Stimulated activated CD8-positive, alpha-beta memory T cell treated with anti-CD3 and anti-CD28 coated beads, Interleukin-7, amount 100 ng/mL, for 1 hour (primary cell): ENCODE measurements at places on chromosomes 5 and 9.

DNA sequence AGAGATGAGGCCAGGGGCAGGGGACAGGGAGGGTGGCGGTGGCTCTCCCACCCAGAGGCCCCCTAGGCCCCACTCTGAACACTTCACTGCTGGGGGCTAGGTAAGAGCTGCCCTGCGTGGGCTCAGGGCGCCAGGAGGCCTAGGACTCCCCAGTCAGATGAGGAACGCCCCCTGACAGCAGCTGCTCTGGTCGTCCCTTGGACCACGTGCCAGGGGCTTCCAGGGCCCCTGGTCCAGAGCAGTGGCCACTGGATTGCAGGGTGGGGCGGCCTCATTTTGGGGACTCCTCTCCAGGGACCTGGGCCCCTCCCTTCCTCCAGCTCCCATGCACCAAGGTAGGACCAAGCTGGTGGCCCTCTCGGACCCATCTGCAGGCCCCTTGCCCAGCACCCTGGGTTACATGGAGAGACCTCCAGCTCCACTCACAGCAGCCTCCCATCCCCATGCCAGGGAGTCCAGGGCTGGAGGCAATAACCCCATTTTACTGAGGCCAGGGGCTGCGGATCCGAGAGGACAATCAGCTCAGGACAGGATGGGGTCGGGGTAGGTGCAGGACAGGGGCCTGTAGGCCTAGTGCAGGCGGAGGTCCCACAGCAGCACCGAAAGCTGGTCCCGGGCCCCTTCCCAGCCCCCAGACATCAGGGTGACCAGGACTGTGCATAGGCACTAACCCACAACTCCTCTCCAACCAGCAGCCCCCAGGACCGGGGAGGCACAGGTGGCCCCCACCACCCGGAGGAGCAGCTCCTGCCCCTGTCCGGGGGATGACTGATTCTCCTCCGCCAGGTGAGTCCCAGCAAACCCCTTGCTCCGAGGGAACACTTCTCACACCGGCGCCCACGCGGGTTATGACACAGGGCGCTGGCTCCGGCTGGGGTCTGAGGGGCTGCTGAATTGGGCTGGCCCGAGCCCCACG lies 1.5 kb downstream of the EGFL7 start:
- no peak for DNase-seq

DNA sequence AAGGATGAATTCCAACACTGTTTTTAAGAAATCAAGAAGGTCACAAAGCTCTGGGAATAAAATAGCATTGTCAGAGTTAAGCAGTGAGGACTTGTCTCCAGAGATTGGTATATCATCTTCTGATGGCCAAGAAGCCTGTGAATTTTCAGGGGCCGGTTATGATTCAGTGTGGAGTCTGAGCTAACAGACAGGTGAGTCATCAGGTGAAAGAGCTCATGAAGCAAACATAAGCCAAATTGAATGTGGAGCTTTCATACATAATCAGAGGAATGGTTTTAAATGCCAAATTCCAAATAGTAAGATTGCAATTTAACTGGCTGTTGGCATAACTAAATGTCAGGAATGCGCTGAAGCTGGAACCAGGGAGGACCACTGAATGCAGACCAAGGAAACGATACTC lies 494.2 kb downstream of the MTRR start:
- no peak for DNase-seq

GRCh38 chr5:136036293-136036911 lies 7.6 kb downstream of the TGFBI start:
- no peak for DNase-seq

- DNase-seq, result no peak
Observed at GRCh38 chr5:172243302-172243701, 40.3 kb downstream of the UBTD2 start.
